Stimulated activated CD8-positive, alpha-beta memory T cell treated with anti-CD3 and anti-CD28 coated beads, Interleukin-7, amount 100 ng/mL, for 24 hours (primary cell): ENCODE measurements at places on chromosomes 4 and X.
A peak's percentile ranks its signal among the peaks of the same experiment; 100 is the strongest.

GRCh38 chrX:136708348-136708747 lies 60.4 kb downstream of the CD40LG start:
- DNase-seq = no peak

- no peak for DNase-seq
These were observed 129.3 kb upstream of the FAT1 start for GRCh38 chr4:186852964-186853391.

GRCh38 chr4:85482010-85482738 lies 7.2 kb downstream of the ARHGAP24 start:
- DNase-seq = no peak

- no peak for DNase-seq
These were observed at the start of gene FAM114A1 for GRCh38 chr4:38867478-38868058. FAM114A1 (plus strand) TSS chr4:38867806; CDS start chr4:38878079, 10,273 bp downstream.

GRCh38 chr4:59553721-59554091 lies 1646.4 kb upstream of the ADGRL3 start:
- DNase-seq = no peak

DNA sequence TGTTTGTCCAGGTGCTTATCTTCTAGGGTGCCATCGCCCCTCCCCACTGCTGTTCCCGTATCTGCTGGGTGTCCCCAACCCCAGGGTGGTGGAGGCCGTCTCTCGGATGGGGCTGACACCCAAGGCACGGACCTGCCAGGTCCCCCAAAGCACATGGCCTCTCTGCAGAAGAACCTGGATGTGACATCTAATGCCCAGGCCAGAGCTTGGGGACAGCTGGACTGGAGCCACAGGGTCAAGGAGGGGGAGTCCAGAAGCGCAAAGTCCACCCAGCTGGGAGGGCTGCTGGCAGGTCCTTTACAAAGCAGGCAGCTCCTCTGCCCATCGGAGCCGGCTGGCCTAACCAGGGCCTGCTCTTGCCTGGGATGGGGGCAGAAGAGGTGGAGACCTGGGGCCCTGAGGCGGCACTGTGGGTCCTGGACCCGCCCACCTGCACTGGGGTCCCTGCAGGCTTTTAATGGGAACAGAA lies 751 bp upstream of the DOK7 start:
- no peak for DNase-seq

- peak; percentile 1 for DNase-seq
These were observed 48.0 kb downstream of the MAGEA9 start for GRCh38 chrX:149829751-149830191.

DNA sequence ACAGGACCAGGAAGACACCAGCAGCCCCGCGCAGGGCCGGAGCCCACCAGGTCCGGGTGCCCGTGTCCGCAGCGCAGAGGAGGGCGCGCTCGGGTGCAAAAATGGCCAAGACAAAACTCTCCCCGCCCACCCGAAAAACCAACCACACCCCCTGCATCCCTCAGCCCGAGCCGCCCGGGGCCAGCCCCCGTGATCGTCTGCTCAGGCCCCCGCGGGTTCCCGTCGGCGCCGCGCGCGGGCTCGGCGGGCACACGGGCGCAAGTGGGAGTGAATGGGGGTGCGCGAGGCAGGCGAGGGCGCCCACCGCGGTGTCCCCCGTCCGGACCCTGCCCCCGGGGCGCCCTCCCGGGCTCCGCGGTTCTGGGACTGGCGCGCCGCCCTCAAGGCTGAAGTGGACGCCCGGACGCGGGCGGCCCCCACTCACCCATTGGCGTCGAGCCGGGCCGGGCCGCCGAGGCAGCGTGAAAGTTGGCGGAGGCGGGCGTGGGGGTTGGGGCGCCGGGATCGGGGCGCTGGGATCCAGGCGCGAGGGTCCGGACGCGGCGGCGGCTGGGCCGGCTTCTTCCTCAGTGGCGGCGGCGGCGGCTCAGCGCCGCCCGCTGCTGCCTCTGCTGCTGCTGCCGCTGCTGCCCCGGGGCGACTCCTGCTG lies 393 bp downstream of the SH3KBP1 start:
- DNase-seq = no peak
